ENCODE measurements at places on chromosomes 7 and 10.

- DNase-seq = no peak
Measured at GRCh38 chr7:107972941-107973376, 30.0 kb downstream of the LAMB1 start.

DNA sequence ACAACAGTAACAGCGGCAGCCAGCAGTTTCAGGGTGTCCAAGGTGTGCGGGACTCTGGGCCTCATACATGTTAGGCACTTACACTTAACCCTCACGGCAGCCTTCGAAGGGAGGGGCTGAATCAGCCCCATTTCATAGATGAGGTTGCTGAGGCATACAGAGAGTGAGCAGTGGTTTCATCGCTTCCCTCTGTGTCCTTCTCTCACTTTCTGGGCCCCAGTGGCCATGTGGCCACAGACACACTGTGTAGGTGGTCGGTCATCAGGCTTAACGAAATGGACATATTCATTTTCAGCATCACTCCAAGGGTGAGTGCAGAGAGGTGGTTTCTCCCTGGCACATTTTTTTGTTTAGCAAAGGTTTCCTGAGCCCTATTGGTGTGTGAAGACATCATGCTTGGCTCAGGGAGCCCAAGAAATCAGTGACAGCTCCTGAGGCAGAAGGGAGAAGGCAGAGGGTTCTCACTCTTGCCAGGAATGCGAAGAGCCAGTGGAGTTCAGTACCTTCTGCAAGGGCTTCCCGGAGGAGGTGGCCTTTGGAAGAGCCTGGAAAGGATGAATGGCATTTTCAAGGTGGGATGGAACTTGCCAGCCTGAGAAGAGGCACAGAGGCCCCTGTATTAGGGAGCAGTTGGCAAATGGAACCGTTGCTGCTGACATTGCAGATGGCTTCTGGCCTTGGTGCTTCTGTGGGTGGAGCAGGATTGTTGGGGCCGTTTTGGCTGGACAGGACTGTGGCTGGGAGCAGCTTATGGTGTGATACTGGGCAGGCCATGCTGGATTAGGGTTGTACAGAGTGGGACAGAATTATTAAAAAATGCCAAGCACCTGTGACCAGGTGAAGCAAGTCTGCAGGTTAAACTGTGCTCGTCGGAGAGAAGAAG lies 61.7 kb upstream of the PPIF start:
- DNase-seq = no peak

DNA sequence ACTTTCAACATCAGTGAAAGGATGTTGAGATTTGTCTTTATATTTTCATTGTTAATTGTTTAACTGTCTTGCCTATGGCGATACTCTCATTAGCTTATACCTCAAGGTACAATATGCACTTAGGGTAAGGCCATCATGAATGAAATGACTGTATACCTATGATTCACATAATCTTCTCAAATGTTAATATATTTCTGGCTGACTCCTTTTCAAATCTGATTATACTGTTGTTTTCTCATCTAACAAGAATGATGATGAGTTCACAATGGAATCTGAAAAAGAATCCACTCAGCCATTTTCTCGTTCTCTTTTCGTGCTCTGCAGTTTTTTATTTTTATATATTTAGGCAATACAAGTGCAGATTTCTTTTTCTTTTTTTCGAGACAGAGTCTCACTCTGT lies 159.1 kb downstream of the ARHGAP12 start:
- no peak for DNase-seq

DNA sequence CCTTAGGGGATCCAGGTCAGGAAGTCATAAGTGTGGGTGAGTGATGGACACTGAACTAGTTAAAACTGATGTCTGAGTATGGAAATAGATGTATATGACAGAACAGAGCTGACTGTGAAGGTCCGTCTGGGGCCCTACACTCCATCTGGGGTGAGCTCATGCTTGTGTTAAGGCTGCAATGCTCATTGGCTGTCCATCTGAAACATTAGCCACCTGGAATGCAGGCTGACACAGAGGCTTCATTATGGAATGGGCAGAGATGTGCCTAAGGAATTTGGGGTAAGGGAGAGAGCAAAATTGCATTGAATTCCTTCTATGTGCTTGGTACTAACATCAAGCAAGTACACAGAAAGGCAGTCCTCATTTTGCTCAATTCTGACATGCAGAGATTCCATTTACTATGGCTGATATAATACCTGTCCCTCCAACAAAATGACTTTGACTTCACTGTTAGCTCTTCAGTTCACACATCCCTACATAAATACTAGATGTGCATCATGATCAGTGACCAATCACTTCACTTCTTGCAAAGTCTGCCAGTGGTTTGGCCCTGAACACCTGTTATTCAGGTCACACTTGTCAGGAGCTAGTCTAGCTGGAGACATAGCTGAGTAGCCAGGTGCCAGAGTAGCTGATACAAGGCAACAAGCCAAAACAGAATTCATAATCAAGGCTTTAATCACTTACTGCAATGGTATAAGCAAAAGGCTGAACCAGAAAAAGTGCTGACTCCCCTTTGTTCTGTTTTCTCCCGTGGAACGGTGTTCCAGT lies 128.9 kb upstream of the VWC2 start:
- DNase-seq = no peak

GRCh38 chr10:62578301-62578700 lies 204.1 kb downstream of the ZNF365 start:
- no peak for DNase-seq

DNA sequence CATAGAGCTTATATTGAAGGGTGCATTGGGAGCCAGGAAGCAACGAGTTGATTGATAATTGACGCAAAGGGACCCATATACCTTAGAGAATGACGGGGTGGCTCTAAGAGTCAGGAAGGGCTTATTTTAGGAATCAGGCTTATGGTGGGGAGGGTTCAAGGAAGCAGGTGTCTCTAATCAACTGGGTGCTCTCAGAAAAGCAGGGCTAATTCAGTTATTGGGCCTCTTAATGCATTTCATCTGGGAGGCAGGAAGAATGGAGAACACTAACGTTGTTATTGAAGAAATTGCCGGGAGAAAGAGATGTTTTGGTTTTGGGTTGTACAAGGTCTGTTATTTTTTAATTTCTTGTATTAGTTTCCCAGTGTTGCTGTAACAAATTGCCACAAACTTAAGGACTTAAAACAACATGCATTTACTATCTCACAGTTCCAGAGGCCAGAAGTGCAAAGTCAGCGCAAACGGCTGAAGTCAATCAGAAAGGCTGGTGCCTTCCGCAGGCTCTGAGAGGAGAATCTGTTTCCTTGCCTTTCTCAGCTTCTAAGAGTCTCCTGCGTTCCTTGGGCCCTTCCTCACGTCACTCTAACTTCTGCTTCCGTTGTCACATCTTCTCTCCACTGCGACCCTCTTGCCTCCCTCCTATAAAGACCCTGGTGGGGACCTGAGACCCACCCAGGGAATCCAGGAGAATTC lies 328.4 kb upstream of the C7orf33 start:
- DNase-seq = no peak

DNA sequence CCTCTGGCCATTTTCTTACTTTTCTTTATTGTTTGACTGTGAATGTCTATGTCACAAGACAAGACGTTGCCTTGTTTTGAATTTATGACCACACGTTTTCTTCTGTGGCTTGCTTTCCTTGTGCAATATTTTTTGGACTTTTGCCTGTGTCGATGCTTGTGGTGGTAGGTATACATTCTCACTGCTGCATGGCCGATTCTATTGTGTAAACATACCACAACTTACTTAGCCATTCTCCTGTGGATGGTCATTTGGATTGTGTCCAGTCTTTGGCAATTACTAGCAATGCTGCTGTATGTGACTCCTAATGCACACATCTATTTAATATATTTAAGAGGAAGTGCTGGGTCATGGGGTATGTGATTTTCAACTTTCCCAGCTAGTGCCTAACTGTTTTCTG lies 18.0 kb upstream of the DLG5 start:
- DNase-seq = no peak

DNA sequence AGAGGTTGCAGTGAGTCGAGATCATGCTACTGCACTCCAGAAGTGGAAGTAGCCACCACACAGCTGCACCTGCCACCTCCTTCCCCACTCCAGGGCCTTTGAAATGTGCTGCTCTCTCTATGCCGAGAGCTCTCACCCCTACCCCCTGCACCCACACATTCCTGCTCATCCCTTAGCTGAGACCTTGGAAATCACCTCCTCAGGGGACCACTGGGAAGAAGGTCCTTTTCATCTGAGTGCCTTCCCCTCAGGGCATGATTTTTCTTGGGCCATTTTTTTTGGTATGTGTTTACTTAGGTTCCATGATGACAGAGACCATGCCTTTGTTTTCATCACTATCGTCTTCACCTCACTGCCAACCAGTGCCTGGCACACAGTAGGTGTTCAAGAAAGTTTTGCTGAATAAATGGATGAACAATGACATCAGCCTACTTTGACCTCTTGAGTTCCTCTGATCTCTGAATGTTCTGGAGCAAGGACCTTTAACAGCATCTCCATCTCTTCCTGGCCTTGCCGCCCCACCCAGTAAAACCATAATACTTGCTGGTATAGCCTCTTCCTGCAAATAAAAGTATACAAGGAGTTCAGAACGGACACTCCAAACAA lies 166.6 kb upstream of the KLF14 start:
- no peak for DNase-seq

- no peak for DNase-seq
Measured at GRCh38 chr10:20486791-20487190, 410.3 kb downstream of the NEBL start.

GRCh38 chr10:107423903-107424302 lies 259.4 kb upstream of the SORCS1 start:
- DNase-seq = no peak

GRCh38 chr10:92691591-92692079 lies 1.9 kb downstream of the HHEX start:
- DNase-seq = peak; percentile 8

GRCh38 chr10:125294109-125294508 lies 133.7 kb upstream of the CTBP2 start:
- no peak for DNase-seq

DNA sequence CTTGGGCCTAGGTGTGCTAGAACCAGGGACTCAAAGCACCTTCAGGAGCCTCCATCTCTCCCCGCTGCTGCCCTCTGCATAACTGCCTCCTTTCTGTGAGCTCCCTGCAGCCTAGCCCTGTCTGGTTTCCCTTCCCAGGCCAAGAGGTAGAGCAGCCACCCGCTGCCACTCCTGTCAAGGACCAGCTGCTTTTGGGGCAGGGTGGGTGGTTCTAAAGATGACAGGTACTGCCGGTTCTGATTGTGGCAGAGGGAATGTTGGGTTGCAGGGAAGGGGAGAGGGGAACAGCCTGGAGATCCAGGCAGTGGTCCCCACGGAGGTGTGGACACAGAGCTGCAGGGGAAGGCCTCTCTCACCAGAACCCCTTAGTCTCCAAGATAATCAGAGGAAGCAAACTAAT lies 3.7 kb upstream of the FLNC start:
- DNase-seq = no peak

GRCh38 chr7:18497082-18497481 lies 1.5 kb downstream of the HDAC9 start:
- no peak for DNase-seq

DNA sequence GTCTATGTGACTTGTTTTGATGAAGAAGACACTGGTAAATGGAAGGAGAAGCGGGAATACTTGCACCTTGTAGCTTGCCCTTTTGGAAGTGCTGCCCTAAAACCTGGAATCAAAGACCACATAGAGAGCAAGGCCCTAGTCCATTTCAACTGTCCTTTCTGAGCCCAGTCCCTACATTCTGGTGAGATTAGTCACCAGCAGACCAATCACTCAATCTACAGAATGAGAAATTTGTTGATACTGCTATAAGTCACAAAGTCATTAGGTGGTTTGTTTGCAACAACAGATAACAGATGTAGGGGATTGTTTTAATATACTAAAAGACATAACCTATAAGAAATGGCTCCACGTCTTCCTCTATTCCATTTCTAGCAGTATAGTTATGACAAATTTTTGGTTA lies 33.6 kb downstream of the WASL start:
- no peak for DNase-seq

GRCh38 chr10:124918906-124919305 lies 23.0 kb upstream of the ZRANB1 start:
- no peak for DNase-seq

DNA sequence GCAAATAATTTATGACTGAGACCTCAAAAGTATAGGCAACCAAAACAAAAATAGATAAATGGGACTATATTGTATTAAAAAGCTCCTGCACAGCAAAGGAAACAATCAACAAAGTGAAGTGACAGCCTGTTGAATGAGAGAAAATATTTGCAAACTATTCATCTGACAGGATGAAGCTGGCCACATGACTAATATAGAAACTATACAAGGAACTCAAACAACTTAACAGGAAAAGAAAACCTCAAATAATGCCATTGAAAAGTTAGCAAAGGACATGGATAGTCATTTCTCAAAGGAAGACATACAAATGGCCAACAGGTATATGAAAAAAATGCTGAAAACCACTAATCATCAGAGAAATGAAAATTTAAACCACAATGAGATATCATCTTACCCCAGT lies 245.1 kb downstream of the STK31 start:
- no peak for DNase-seq

DNA sequence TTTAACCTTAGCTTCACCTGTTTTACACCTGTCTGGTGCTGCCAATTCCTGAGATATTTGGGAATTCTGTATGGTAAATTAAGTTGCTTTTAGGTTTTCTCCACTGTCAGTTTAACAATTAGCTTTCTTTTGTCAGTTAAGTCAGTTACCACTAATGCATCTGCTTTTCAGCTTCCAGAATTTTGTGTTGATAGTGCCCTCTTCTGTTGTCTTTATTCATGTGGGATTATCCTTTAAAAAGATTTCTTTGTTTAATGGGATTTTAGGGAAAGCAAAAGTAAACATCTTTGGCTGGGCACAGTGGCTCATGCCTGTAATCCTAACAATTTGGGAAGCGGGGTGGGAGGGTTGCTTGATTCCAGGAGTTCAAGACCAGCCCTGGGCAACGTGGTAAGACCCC lies 8.1 kb downstream of the TFAM start:
- peak; percentile 49 for DNase-seq

GRCh38 chr7:93461350-93461749 lies 113.2 kb downstream of the CALCR start:
- peak; percentile 6 for DNase-seq

GRCh38 chr7:123437447-123437995 lies 96.9 kb downstream of the IQUB start:
- no peak for DNase-seq

DNA sequence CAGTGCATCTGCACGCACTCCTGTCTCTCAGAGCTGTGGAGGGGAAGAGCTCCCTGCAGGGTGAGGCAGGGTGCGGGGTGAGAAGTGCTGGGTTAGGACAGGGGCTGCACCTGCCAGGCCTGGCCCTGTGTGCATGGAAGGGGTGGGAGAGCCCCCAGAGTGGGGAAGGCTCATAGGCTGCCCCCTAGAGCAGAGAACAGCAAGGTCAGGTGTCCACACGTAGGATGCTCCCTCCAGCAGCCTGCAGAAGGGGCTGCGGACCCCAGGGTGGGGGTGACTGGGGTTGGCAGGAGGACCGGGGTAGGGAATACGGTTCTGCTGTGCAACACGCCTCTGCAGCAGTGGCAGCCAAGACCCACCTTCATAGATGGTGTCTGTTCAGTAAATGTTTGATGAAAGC lies 208.6 kb downstream of the PTPRN2 start:
- no peak for DNase-seq

GRCh38 chr7:138248609-138249008 lies 172.3 kb downstream of the AKR1D1 start:
- no peak for DNase-seq
